ENCODE measurements at places on chromosomes 6 and 20.

- DNase-seq: no peak
These were observed 45.2 kb upstream of the LY86 start for GRCh38 chr6:6543181-6543879.

- no peak for DNase-seq
These were observed 138.3 kb downstream of the COL9A1 start for GRCh38 chr6:70164556-70164955.

GRCh38 chr20:46897328-46897880 lies 2.8 kb downstream of the EYA2 start:
- no peak for DNase-seq

DNA sequence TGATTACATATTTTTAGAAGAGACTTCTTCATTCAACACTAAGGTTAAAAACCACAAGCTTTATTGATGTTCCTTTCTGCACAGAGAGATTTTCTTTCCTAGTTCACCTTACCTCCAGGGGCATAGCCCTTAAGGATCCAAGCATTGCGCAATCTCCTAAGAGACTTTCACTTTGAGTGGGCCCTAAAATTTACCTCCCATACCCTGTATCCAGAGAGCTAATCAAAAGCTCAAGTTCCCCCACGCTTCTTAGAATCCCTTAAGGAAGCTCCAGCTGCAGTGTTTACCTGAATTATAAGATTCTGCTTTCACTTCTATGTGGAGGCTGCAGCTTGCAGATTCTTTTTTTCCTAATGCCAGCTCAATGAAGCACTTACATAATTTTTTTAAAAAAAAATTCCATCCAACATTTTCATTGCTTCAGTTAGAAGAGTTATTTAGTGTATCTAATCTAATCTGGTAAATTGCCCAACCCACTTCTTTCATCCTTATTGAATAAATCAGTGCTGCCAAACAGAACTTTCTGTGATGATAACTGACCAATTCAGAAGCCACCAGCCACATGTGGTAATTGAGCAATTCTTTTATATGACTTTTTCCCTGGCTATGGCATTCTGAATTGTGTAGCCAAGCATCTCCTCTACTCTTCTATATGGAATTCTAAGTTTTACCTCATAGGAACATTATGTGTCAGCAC lies 24.6 kb upstream of the SPTLC3 start:
- DNase-seq: no peak

DNA sequence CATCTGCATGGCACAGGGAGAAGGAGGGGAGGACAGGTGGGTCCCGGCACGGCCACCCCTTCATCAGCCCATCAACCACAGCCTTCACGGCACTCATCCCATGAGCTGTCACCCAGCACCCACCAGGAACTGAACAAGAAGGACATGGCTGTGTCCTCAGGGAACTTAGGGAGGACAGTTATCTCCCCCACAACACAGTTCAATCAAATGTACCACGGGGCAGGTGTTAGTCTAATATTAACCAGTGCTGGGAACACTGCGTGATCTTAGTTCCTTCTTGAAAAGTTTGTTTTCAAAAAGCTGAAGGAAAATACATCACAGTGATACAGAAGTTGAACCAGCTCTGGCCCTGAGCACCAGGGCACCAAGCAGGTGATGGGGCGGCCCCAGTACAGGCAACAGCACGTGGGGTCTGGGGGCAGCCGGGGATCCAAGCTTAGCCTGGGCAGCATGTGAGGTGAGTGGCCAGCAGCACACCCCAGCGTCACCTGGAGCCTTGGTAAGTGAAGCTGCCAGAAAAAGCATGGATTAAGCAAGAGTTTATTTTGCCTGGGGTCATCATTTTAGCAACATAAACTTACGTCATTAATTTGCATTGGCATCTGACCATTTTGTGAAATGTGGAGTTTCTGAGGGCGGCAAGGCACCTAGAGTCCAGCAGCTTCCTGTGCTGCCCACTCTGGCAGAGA lies 35.5 kb upstream of the AFDN start:
- no peak for DNase-seq

DNA sequence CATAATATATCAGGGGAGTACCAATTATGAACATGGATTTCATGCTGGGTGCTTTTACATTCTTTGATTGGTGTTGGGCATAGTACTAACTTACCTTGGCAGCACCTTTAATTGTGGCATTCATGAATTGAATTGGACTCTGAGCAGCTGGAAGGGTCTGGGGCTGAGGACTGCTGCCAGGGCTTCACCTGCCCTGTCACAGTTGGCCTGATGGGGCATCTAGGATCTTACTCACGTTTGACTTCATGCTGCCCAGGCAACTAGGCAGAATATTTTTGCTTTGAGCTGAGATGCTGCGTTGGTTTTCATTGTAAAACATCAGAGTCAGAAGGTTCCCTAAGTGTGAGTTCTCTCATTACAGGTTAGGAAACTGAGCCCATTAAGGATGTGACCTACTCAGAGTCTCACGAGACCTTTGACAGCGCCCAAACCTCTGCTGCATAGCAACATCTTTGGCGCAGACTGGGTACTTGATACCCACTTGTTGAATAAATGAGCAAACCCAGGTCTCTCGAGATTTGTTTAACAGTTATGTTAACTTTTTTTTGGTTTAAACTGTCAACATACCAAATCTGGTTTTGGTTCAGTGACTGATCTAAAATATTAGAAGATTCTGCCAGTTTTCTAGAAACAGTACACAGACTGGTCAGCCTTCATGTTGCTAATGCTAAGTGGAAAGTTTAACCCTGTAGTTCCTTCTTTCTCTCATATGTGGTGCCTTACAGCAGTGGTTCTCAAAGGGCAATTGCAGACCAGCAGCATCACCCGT lies 104.9 kb downstream of the TCP11 start:
- DNase-seq: no peak

DNA sequence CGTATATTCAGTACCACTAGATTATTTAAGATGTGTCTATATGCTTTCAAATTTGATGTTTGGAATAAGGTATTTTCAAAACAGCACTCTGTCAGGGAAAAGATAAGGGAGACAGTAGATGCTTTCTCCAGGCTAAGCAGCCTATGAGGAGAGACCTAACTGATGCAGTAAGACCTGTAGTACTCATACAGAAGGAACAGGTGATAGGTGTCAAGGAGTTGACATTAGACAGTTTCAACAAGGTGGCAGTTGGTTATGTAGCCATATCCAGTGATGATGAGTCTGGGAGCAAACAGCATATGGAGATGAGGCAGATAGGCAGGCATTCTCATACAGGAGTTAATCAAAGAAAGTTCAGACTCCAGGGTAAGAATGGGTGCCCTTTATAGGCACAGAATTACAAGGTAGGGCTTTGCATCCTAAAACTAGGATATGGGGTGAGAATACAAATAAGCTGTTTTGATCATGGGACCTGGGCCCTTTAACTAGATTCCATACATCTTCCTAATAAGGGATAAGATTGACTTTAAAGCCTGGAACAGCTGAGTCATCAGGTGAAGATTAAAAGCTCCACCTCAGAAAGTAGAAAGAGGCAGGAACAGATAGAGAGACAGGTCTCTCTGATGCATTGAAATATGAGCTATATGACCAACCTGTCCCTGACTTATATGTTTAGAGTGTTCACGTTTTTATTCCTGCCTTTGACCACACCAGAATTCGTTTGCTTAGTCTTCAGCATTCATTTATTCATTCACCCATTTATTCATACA lies 7.9 kb downstream of the RSPH4A start:
- no peak for DNase-seq

GRCh38 chr6:143838395-143838794 lies 4.7 kb upstream of the LTV1 start:
- no peak for DNase-seq

DNA sequence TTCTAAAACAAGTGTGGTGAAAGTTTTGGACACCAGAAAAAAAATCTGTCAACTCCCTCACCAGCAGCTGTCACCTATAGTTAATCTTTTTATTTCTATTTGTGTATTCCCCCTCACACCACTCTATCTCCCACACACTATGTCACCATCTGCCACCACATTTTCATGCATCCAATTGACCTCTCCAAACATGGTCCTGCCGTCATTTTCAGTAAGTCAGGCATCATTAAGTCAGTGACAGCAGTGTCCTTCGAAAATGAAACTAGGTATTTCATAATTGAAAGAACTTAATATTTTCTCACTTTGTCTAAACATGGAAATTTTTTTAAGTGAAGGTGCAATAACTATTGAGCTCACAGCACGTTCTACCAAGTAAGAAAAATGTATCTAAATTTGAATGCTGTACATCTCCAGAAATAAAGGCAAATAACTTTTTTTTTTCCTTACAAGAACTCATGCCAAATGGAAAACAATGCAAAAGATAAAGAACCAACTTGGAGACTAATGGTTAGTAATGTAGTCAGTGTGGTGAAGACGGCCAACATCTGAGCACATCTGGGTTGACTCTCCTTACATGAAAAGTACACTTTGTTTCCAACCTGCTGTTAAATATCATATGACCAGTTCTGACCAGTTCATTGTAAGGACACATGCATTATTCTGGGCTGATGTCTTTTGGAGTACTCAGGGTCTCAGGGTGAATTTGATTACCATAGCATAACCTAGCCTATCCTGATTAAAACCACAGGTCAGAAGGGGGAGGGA lies 623.3 kb upstream of the MANEA start:
- DNase-seq: no peak

- DNase-seq: no peak
These were observed 16.6 kb downstream of the NRSN2 start for GRCh38 chr20:363319-364078.

DNA sequence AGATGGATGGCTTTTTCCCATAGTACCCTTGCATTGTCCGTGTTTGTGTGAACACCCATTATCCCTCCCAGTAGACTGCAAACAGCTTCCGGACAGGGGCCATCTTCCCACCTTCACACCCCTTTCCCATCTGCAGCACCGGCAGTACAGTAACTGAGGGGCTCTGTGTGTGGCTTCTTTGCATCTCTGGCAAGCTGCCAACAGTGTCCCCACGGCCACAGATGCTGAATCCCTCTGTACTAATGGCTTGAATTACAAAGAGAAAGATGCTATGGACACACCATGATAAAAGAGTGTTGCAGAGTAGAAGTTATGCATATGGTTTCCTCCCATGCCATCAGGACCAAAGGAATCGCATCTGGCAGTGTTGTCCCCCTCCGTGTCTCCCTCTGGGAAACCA lies 101.1 kb upstream of the CDYL start:
- no peak for DNase-seq

DNA sequence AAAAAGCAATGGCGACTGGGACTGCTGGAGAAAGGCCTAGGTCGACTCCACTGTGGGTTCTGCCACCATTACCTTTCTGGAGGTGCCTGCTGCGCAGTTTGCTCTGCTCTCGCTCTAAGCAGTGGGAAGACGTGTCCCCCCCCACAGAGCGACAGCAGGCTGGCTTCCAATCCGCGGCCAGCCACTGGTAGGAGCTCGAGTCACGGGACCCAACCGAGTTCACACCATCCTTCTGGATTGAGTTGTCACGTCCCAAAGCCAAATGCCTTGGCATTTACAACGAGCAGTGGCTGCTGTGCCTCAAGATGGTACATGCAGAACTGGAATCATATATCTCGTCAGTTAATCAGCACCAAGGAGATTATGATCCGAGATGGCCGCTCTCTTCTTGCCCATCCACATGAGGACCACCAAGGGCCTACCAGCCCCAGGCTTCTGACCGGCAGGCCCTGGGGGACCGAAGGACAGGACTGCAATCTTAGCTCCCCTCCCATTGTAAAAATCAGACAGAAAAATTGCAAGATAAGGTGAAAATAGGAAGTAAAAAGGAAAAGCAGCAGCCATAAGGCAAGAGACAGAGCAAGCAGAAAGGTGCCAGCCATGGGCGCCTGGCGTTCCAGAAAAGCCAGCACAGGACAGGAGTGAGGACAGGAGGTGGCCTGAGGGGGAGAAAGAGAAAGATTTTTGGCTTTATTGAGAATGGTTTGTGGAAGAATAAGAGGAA lies 74.4 kb downstream of the TRAM2 start:
- no peak for DNase-seq

- DNase-seq: no peak
These were observed 96.9 kb upstream of the BHLHE23 start for GRCh38 chr20:63103402-63104311.

- DNase-seq: no peak
These were observed 778 bp downstream of the PSMG4 start for GRCh38 chr6:3259491-3259958.

DNA sequence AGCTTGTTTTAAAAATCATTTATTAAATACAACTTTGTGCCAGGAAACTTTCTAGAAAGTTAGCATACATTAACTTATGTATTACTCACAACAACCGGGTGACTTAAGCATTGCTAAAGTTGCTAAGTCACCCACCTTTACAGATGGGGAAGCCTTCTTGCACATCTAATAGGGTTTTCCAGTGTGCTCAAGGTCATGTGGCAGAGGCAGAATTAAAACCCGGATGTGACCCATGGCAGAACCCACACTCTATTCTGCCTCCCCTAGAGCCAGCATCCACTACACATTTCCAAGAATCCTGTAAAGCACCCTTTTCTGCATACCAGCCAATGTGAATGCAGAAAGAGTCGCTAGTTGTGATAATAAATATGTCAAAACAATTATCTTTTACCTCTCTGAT lies 13.4 kb downstream of the LINC00237 start:
- DNase-seq: no peak

DNA sequence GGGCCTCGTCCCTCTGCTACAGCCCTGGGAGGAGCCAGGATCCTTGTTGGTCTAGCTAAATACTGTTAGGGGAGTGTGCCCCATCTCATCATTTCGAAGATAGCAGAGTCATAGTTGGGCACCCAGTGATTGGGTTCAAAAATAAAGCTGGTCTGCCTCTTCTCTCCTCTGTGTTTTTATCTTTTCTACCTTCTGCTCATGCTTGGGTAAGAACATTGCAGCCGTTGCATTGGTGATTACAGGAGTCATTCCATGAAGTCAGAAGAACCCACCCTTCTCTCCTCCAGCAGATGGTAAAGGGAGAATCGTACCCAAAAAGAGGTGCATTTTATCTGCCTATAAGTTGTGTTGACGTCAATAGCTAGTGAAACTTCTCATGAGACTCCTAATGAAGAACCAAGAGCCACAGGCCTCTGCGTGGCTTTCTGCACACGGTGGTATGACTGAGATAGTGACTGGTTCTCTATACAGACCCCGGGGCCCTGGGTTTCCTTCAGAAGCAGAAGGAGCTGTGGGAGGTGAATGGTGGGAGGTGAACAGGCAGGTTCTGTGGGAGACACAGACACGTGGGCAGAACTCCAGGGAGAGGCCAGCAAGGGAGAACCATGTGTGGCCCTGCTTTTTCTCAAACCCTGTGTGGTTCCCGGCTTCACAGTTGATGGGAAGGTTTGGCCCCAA lies 5.7 kb upstream of the FAM209A start:
- no peak for DNase-seq

GRCh38 chr6:139597087-139597763 lies 222.8 kb upstream of the CITED2 start:
- DNase-seq: no peak

DNA sequence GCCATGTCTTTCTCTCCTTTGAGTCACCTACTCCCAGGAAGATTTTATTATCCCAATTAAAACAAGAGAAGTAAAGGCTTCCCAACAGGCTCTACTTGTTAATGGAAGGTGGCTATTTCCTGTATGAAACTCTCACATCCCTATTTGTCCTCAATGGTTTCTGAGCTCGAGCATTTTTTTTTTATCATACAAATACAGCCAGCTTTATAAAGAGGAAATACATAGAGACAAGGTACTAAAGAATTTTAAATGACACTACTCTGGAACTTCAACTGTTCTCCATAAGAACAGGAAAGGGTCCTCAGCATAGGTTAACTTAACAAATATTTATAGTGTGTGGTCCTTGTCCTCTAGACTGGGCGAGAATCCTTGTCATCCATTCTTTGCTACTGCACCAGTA lies 41.0 kb downstream of the TSHZ2 start:
- DNase-seq: no peak

- DNase-seq: no peak
These were observed 29.9 kb downstream of the ARID1B start for GRCh38 chr6:156807028-156807427.

- DNase-seq: no peak
These were observed 304.9 kb downstream of the CD109 start for GRCh38 chr6:74000666-74001490.
